ENCODE measurements at places on chromosomes 13 and 19.

DNA sequence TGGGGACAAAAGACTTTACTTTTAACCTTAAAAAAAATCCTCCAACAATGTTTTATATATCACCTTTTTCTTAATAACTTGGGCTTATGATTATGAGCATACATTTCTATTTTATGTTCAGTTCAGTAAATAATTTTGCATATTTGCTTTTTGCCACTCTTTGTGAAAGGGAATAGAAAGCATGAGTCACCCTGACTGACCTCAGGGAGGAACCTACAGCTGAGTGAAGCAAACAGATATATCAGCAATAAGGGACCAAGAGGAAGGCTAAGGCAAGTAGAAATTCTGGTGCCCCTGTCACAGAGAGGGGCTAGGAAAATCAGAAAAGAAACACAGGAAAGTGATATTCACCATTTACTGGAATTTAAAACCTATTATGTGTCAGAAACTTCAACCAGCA is 37.2 kb upstream of the SOHLH2 start:
- DNase-seq, result no peak

DNA sequence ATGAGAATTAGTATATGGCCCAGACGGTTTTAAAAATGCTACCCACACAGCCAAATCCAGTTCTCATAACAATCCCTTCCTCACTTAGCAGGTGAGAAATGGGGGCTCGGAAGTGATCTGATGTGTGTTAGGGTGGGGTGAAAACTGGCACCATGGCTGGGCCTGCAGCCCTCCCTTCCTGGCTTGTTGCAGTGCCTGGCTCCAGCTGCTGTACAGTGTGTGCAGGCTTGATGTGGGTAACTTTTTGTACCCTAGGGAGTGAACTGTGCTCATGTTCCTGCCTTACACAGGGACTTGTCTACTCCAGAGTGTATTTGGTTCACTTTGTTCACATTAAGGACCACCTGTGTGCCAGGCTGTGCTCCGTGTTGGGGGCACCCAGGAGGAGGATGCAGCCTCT is 177.2 kb downstream of the LMO7 start:
- DNase-seq, result no peak

DNA sequence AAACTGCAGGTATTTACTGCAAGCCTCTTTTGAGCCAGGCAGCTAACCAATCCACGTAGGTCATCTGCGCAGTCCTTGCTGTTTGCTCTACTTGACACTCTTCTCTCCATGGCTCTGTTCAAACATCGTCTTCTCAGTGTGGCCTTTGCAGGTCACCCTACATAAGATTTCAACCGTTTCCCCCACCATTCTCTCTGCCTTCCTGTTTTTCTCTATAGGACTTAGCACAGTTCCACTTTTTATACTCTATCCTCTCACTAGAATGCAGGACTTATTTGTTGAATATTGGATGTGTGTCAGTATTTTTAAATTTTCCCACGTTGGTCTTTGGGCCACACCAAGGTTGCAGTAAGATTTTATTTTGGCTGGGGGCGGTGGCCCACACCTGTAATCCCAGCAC is 1.7 kb upstream of the FBXW9 start:
- no peak for DNase-seq

DNA sequence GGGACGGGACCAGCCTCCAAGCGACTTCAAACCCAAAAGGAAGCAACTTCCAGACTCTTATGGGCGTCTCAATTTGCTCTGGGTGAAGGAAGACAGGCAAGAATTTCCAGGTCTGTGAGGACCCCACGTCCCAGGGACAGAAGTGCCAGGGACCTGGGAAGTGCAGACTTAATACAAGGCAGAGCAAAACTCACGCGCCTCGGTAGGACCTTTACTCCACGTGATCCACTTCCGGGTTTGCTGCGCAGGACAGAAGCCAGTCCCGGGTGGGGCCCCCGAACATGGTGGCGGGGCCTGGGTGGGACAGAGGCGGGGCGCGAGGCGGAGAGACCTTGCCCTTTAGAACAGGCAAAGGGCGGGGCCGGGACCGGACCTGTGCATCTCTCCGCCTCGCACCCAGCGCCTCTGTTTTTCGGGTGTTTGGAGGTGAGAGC is 9.3 kb downstream of the ZNF611 start:
- DNase-seq, result no peak

DNA sequence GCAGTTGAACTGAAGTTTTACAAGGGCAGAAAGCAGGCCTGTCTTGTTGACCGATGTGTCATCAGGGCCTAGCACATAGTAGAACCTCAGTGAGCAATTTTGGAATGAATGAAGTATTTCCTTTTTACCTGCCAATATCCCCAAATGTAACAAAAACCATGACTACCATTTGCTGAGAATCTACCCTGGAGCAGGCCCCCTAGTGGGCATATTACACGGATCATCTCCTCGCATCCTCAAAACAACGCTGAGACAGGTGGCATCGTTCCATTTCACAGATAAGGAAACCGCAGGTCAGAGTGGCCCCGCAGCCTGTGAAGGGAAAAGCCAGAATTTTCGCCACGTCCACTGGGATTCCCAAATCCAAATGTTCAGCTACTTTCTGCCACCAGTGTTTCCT is 77.9 kb downstream of the CACNA1A start:
- DNase-seq, result no peak

- no peak for DNase-seq
Observed at GRCh38 chr13:24557081-24557480, 44.5 kb upstream of the PARP4 start.

DNA sequence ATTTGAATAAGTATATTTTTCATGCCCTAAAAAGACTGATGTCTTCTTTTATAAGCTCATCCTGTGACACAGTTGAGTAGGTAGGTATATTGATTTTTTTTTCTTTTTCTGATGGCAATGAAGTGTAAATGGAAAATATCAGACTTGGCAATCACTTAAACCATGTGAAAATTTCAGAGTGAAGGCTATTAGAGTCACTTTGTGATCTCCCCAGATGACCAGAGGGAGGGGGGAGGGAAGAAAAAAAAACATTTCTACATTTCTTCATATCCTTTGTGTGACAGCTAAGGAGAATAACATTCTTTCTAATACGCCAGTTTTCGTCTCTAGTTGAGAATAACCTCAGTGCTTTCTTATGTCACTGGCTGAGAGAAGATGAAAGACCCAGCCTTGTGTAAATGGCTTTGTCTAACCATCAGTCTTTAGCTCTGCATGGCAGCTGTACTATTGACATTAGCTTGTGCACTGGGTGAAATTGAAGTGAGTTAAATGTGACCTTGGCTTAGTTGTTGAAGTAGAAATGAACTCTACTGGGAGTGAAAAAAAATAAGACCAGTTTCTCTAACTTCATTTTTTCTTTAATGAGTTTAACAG is 332.1 kb upstream of the DACH1 start:
- no peak for DNase-seq

DNA sequence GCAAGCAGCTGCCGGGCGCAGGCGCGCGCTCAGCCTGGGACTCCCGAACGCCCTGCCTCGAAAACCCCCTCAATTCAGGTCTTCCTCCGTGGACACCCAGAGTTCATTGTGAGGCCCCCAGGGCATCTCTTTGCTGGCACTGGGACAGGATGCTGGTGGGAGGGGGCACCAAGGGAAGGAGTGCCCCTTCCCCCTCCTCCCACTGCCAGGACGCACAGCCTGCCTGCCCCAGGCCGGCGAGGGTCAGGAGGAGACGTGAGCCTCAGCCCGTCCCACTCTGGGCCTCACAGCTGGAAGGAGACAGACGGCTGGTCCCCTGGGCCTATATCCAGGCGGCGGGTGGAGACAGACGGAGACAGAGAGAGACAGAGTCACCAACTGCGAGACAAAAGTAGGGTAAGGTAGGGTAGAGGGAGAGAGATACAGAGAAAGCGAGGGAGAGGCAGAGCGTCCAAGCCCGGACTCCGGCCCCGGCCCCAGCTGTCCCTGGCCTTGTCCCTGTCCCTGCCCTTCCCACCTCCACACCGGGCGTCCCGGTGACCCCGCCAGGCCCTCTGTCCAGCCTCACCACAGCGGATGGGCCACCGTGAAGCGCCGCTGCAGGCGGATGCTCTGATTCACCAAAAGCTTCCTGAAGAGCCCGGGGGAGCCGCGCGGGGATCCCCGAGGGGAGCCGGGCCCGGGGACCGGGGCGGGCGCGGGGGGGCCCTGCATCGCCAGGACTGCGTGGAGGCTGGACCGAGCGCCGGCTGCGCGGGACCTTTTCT is at the start of gene PDE4C:
Gene PDE4C, minus strand, starts transcription at position 737 of the 767 bp plus-strand sequence. Its CDS starts 23 bp downstream, at position 714.
- DNase-seq, result no peak

DNA sequence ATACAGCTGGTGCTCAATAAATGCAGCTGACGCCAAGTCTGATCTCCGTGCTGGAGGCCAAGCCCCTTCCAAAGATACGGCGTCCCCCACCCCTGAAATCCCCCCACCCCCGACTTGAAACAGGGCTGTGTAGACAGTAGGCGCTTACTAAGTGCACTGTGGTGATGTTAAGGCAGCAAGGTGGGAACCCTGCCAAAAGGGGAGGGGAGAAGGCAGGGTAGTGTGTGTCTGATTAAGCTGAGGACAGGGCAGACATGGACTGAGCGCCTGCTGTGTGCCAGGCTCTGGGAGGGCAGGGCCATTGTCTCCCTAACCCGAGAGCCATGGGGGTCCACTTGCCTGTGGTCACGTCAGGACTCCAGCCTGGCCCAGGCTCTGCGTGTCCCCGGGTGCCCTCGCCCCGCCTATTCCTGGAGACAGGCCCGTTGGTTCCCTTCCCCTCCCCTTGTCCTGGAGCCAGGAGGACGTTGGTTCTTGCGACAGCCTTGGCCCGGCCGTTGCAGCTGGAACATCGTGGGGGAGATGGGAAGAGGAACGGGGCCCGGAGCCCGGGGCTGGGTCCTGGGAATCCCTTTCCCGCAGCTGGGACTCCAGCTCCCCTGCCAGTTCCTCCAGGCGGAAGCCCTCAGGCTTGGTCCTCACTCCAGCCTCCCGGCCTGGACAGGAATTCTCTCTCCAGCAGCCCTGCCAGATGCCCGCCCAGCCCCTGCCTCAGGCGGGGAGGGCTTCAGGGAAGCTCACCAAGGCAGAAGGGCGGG is 1.7 kb upstream of the ELANE start:
- DNase-seq, result peak; percentile 70

DNA sequence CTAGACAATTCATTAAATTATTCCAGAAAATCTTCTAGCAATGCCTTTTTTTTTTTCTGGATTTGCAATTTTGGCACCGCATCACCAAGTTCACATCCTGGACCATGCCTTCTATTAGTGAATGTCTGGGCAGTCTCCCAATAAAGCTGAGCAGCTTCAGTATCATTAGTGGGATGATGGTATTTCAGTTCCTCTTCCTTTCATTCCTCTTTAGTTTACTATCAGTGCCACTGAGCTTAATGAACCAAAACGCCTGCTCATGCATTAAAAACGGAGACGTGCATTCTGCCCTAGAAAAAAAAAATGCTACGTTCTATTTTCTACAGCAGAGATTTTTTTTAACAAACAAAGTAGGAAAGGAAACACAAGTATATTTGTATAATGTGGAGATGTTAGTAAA is 343.0 kb downstream of the PCDH9 start:
- no peak for DNase-seq

DNA sequence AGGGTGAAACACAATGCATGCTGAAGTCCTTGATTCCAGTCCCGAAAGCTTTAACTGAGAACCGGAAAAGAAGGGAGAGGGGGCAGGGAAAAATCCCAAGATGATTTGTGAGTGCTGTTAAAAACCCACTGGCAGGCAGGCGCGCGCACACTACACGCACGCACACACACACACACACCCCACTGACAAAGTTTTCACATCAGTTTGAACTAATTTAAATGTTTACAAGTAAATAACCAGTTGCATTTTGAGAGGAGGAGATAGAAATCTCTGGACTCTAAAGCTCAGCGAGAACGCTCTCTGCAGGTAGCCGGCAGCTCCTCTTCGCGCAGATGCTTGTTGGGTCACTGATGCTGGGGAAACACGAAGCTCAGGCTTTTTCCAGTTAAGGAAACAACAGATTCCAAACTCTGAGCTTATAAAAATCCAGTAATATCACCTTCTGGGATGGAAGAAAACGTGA is 818 bp upstream of the SLITRK1 start:
- no peak for DNase-seq

DNA sequence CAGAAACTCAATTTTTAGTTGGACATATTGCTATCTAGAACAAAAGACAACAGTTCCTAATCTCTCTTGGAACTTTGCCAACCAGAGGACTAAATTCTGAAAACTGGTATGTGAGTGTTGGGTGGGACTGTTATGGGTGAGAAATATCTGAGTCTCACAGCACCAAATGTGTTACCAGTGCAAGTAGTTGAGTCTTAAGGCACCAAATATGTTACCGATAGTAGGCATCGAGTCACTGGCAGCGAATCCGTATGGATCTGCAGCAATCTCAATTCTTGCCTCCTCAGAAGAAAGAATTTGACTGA is 575.2 kb downstream of the DACH1 start:
- DNase-seq, result no peak

DNA sequence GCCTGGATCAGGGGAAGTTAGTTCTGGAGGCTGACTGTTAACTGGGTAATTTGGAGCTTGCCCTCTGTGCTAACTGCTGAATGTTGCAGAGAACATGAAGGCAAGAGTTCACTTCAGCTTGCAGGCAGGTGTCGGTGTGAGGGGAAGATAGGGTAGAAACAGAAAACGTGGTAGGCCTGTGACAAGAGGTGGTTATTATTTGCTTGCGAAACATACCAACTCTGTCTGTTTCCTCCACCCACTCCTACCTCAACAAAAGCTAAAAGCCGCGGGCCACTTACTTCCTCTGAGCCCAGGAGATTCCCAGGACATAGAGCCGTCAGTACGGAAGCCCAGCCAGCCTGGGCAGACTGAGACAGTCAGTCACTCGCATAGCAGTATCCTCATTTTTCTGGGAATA is 119.2 kb upstream of the ABCC4 start:
- DNase-seq, result no peak

- DNase-seq, result no peak
Observed at GRCh38 chr19:16280306-16280705, 44.3 kb upstream of the KLF2 start.

GRCh38 chr13:73403355-73404120 is 344.7 kb downstream of the KLF5 start:
- DNase-seq, result no peak

- no peak for DNase-seq
Observed at GRCh38 chr19:16637535-16637934, 9.5 kb upstream of the MED26 start.

All from AG09309 (cell line).